ENCODE measurements at places on chromosomes 4 and X. TPM values are rescaled to one million over a fixed set of nuclear protein-coding genes. Genes with fewer than 3 reads are reported as not detected.

FGFR3 gene
- 40.2 TPM for total RNA-seq

VEGFD gene
- total RNA-seq = 0.27 TPM

MAGEA1 gene
- not detected for total RNA-seq

DNA sequence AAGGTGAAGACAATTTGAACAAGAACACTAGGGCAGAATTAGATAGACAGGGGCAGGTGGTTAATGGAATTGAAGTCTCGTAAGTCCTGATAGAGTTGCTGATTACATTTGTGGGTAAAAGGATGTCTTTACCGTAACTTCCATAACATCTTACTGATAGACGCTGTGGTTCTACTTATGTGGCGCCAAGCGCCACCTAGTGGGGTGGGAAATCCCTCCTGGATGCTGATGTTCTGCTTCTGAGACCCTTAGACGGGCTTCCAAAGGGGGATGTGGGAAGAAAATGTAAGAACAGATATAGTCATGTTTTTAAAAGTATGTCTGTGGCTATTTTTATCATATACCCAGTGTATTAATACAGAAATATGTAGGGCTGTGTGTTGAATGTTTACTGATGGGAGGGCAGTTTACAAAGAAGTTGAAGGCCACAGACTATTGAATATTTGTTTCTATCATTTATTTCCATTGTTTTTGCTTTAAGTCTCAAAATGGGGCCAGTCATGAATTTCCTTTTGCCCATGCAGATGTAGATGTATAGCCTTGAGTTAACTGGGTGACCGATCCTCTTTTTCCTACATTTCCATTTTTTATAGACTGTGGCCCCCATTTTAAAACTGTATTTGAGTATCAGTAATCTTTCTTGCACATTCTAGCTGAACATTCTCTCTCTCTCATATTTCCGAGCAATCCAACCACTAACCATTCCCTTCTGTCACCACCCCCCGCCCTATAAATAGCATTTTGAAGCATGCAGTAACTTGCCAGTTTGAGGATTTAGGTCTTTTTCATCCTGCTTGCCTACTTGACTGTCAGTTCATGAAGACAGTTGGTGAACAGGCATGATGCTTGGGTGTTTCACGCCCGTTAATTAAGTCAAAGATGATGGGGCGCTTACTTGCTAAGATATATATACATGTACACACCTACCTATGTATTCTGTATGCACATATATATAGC lies 12.1 kb upstream of the TLR8 start:
- no peaks in the 10 kb centered on the region for H3K36me3 ChIP-seq
- no peaks in the 10 kb centered on the region for H3K4me1 ChIP-seq
- H3K27me3 ChIP-seq = no peaks in the 10 kb centered on the region
- peak; percentile 28 for DNase-seq
- no peak overlapping the region for H3K4me3 ChIP-seq

GRCh38 chr4:6516762-6517161 lies 44.3 kb upstream of the PPP2R2C start:
- no peak overlapping the region for H3K4me3 ChIP-seq
- H3K27me3 ChIP-seq = peaks cover 3% of the 10 kb centered on the region
- no peak for DNase-seq
- no peak overlapping the region for H3K27ac ChIP-seq
- H3K4me1 ChIP-seq = no peaks in the 10 kb centered on the region

- no peaks in the 10 kb centered on the region for H3K4me1 ChIP-seq
- no peak for DNase-seq
- H3K27me3 ChIP-seq = peaks cover 7% of the 10 kb centered on the region
- H3K36me3 ChIP-seq = no peaks in the 10 kb centered on the region
Observed at GRCh38 chr4:90127223-90127705, at the start of gene CCSER1. TSS of gene CCSER1 (plus strand) at chr4:90127394.

Measured in HepG2 (cell line).